MM.1S (cell line): ENCODE measurements at places on chromosomes 12 and 14.

DNA sequence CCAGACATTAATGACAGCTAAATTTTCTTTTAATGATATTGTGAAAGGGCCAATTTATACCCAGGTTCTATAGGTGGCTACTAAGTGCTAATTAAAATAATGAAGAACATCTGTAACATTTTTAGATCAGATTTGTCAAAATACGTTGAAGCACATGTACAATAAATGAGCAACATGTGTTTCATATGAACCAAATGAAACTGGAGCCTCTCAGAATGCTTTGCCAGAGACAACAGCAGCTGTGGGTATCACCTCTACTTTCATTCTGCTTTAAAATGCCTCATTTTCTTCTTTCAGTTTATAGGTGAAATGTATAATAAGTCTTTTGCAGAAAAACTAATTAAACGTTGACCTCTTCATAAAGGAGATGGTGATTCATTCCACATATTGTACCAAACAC, 26.1 kb upstream of the MYF6 start:
- peak; percentile 76 for DNase-seq

- DNase-seq, result no peak
These were observed 27.4 kb upstream of the DYRK2 start for GRCh38 chr12:67621112-67621511.

GRCh38 chr12:50609292-50609874, 104.6 kb downstream of the DIP2B start:
- DNase-seq, result no peak

DNA sequence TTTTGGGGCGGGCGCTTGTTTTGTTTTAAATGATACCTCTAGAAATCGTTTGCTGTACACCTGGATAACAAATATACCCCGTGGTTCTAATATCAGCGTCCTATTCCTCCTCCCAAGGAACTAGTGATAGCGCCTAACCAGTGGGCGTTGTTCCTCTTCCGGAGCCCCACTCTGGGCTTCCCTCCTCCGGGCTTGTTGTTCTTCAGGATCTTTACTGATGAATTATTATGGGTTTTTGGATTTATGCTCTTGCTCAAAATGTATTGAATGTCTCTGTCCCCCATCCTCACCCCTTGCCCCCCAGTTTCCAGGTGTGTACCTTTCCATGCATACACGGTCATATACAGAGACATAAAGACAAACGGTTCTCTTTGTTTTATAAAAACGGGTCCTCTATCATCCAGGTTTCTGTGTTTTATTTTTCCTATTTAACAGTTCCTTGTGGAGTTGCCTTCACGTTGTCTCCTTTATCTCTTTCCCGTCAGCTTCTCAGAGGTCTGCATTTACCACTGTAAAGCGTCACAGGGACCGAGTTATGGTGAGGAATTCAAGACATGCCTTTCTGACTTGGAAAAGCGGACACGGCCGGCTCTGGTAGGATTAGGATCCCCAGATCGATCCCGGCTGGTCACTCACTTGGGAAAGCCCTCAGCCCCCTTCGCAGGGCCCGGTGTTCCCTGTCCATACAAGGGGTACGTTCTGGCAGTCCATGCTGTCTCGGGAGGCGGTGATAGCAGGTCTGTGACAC, 655 bp upstream of the PLEKHG3 start:
- no peak for DNase-seq

DNA sequence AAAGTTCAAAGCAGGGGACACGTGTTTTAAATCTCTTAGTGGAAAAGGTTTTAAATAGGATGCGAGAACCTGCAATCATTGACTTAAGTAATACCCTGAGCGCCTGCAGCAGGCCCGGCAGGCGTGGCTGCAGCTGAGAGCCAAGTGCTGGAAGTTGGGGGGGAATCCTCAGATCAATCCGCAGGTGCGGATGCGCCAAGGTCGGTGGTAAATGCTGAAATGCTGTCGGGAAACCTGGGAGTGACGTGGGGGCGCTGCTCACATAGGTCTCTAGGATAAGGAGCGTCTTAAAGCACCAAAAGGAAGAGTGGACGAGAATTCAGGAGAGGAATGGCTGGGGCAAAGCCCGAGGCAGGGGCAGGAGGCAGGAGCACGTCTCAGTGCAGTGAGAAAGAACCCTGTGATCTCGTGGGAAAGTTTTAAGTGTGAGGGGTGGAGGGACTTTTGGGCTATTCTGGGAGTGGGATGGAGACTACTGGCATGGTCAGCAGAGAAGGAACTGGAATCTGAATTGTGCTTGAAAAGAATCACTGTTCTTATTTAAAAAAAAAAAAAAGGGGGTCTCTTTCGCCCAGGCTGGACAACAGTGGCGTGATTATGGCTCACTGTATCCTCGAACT, 883 bp upstream of the CDCA4 start:
- DNase-seq, result peak; percentile 16

DNA sequence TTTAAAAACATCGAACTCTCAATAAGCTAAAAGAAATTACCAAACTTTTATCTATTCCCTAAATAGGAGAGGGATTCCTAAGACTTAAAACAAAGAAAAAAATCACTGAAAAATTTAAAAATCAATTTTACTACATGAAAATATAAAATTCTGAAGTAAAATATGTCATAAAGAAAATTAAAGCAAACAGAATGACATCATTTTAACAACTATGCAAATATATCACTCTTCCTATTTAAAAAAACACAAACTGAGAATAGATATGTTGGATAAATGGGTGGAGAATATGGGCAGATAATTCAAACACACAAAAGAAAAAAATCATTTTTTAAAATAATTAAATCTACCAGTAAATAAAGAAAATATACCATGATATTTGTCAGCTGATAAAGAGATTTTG, 510.0 kb downstream of the BCL11B start:
- DNase-seq, result no peak

- no peak for DNase-seq
These were observed 57.1 kb downstream of the SPTLC2 start for GRCh38 chr14:77559381-77559780.

DNA sequence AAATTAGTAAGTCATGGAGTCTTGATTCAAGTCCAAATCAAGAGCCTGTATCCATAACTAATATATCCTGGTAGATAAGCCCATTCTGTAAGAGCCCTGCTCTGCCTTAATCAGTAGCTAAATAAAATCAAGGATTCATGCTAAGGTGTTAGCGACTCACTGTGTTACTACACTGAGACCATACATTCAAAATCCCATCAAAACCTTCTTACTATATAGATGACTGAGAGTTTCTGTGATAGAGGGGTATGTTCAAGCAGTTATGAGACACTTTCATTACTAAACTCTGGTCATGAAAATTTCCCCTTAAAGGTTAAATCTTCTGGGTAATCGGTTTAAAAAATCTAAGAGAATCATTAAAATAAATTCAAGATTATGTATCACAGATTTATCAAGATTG, 78.5 kb downstream of the MDGA2 start:
- no peak for DNase-seq

GRCh38 chr12:69916544-69917235, 91.7 kb downstream of the MYRFL start:
- DNase-seq, result no peak
